Eye (tissue), 1 donor: ENCODE measurements at places on chromosomes 7 and 10.

- peak; percentile 58 for DNase-seq
These were observed 131.8 kb downstream of the SEMA3E start for GRCh38 chr7:83517035-83517700.

GRCh38 chr7:84462259-84462658 is 267.7 kb upstream of the SEMA3A start:
- DNase-seq = no peak

DNA sequence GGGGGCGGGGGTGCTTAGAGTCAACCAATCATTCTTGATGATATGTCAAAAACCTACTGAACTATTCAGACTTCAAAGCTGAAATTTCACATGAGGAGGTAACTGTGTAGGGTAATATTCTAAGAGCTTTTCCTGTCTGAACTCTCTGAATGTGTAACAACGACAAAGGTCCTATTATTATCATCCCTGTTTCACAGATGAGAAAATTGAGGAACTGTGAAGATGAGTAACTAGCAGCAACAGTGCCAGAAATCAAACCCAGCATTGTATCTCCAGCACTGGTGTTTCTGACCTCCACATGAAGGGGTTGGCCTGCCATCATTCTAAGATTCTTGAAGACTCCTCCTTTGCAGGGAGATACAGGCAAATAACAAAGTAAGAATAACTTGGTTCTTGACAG is 294.7 kb upstream of the AOAH start:
- no peak for DNase-seq

GRCh38 chr7:15554744-15555143 is 7.1 kb downstream of the AGMO start:
- no peak for DNase-seq

DNA sequence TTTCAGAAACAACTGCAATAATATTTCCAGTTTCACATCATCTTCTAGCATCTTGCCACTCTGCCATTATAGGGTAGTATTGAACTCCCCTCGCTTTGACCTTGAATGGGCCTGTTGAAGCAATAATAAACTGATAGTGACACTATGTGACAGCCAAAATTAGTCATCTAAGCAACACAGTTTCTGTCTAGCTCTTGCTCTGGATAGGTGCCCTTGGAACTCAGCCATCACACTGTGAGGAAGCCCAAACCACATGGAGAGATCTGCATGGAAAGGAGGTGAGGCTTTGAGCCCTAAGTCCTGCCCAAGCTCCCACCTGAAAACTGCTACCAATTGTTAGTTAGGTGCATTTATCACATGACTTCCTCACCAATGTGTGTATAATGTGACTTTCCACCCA is 18.1 kb upstream of the KCND2 start:
- DNase-seq = no peak

GRCh38 chr10:129398711-129399141 is 68.3 kb upstream of the MGMT start:
- peak; percentile 63 for DNase-seq

DNA sequence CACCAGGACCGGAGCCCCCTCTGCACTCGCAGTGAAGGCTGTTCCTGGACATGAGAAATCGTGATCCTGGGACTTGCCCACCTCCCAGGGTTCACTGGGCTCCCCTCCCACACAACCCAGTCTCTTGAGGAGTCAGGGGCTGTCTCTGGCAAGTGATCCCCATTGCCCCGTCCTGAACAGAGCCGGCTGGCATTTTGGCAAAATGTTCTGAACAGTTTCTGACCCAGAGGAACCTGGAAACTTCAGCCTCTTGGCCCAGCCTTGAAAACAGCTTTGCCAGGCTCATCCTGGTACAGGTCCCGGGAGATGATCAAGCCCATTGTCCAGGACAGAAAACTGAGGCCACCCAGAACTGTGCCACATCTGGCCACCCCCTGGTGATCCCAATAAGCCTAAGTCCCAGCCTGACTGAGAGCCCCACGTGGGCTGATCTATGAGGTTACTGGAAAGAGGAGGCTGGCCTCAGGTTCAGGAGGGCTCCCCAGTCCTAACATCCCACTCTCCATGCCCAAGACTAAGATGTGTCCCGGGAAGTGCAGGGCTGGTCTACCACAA is 115.7 kb downstream of the OAT start:
- no peak for DNase-seq

DNA sequence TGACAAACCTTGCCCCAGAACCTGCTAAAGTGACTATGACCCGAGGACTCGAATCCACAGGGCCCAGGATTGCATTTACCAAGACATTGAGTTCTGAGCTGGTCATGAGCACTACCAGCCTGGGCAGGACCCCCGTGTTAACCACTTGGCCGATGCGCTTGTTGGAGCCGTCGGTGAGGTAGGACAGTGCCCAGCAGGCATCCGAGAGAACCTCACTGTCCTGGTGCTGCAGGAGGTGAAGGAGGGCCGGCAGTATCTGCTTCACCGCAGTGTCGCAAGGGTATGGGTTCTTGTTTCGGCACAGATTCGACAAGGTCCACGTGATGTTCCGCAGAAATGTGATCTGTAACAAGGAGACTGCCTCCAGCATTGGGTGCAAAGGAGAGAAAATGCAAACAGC is 19.7 kb downstream of the KPNA7 start:
- DNase-seq = no peak

DNA sequence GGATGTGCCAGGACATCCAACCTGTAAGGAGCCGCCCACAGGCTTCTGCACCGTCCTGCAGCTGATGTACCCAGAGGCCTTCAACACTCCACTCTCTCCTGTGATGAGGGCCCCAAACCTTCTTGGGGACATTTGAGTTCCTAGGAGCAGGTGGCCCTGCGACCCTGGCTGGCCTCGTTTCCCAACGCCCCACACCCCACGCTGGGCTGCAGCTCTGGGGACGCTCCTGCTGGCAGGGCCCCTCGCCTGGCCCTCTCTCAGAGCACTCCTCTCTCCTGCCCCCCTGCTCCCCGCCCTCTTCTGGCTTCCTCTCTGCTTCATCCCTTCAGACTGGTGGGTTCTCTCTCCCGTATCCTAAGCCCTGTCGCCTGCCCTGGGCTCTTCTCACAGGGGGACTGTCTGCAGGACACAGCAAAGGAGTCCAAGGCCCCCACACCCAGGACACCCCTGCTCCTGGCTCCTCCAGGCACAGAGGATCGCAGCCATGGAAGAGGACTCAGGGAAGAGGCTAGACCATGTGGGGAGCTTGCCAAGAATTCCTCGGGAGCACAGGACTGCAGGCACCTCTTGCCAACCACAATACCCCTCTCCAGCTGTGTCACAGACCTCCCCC is 541.4 kb downstream of the TCERG1L start:
- no peak for DNase-seq

DNA sequence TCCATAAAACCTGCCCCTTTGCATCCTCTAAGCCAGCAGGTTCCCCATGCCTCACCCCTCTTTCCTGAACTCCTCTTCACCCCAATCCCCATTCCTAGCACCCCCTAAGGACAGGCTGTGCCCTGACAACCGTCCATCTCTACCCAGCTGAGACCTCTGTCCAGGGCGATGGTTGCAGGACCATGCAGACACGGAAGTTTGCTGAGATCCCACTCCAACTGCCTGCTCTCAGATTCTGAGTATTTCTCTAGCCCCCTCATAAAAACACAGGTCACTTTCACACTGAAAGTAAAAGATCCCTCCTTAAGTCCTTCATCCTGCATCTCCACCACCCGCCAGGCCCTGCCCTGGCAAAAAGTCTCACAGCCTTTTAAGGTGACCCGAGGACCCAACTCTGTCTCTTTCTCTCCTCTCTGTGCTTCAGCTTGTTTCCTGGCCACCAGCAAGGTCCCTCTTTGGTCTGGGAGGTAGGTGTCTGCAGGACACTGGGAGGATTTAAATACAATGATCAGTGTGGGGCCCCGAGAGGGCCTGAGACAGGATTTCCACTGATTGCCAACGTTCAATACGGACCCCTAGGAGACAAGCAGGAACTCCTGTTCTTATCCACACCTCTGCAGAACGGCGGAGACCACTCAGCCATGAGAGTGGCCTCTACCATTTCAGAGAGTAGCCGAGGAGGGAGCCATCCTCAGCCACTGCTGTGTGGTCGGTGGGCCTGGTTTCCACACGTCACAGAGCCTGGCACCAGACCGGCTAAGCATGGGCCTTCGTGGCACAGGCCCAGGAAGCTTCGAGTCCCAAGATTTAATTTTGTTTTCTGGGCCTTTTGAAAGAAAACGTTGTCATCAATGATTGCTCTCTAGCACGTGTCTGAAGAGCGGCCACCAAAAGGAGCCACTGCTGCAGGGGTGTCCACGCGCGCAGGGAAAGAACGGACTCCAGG is 27.9 kb downstream of the CALML3 start:
- DNase-seq = no peak

GRCh38 chr10:128274938-128275337 is 148.7 kb upstream of the MKI67 start:
- DNase-seq = peak; percentile 73

DNA sequence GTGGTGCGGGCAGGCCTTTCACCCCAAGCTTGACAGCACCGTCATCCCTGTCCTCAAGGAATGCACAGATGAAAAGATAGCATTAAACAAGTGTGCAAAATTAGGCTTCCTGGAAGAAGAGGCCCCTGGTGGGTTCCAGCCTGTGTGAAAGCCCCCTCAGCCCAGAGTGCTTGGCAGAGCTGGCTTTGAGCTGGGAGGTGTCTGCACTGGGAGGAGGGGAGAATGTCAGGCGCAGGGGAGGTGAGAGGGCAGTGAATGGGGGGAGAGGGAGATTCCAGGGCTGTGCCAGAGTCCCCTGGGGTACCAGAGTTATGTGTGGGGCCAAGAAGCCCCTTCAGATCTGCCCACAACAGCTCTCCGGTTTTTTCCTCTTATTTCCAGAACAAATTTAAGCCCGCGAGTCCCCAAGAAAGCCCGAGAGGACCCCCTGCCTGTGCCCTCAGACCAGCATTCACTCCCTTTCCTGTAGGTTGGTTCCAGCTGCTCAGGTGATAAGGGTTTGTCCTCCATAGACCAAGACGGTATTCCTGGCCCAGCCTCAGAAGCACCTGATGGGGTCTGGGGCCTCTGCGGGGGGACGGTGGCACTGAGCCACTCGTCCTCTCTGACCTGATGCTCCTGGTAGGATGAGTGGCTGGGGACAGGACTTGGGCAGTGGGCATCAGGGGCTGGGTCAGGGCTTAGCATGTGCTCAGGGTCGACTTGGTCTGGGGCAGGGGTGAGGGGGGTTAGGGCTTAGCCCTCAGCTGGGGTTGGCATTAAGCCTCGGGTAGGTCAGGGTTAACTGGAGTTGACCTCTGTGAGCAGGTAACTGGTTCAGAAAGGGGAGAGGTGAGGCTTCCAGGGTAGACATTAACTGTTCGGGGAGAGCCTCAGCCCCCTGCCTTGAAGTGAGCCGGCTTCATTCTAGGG is 43.4 kb downstream of the ADCYAP1R1 start:
- no peak for DNase-seq

- DNase-seq = peak; percentile 79
These were observed 48.1 kb upstream of the COMTD1 start for GRCh38 chr10:75283671-75284470.

- DNase-seq = no peak
These were observed 81.2 kb downstream of the ANKRD7 start for GRCh38 chr7:118305671-118306070.

GRCh38 chr7:108442039-108442568 is 14.1 kb downstream of the NRCAM start:
- no peak for DNase-seq

- DNase-seq = no peak
These were observed 148.2 kb downstream of the GFRA1 start for GRCh38 chr10:116124777-116125176.

GRCh38 chr7:67564959-67565358 is 568.3 kb downstream of the TYW1 start:
- DNase-seq = no peak

- DNase-seq = no peak
These were observed 330.1 kb upstream of the PHF14 start for GRCh38 chr7:10643545-10643944.

DNA sequence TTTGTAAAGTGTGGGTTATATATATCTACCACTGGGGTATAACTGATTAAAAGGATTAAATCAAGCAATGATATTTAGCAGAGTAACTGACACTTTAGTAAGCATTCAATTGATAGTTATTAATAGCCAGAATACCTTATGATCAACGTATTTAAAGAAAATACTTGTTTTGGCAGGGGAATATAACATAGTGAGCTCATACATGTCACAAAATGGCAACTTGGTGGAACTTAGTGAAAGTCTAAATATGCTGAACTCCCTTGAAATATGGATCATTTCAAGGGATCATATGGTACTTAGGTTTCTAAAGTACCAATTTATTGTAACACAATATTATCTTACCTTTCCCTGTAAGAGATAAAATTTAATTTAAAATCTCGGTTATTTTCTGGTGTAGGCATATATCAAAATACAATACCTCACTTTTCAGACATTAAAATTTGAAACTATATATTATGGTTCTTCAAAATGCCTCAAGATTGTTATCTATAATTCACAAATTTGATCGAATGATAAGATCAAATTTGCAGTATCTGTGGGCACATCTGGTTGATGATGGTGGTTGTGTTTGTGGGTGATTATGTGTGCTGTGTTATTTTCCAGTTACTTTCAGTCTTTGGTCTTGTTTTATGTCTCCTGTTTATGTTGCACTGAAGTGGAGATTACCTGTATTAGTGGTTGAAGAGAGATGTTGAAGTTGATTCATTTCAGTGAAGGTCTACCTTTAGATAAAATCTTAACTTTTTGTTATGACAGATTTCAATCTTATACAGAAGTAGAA is 5.2 kb downstream of the ARL4A start:
- DNase-seq = no peak

DNA sequence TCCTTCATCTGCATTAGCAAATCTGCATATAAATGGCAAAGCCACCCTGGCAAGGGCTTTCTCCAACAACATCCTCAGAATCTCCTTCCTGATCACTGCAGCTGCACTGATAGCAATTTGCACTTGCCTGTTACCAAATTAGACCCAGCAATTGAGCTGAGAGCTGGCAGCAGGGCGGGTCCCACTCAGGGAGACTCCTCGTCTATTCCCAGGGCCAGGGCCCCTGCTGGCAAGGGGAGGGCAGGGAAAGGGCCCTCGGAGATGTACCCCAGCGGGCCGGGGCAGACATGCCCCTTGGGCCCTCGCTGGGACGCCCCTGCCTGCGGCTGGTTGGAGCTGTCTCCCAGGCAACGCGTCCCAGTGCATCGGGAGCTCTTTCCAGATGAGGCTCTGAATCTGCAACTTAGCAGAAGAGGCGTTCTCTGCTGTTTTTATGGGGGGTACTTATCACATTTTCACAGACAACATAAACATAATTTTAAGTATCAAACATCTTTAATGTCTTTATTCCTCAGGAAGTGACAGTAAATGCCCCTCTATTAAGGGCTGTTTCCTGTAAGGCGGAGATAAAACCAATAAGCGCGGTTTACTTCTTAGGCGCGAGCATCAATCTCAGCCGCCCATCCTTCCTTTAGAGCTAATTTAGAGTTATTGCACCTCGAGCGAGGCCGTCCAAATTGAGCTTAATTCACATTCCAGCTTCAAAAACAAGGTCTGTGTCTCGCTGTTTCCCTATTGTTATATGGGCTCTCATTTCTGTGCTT is 249.0 kb upstream of the PPP2R2D start:
- DNase-seq = peak; percentile 70
